ENCODE measurements at places on chromosomes 5 and 9. TPM values are rescaled to one million over a fixed set of nuclear protein-coding genes. Genes with fewer than 3 reads are reported as not detected.

GRCh38 chr5:112023766-112024165 is 266.8 kb upstream of the NREP start:
- no peak for DNase-seq

DNA sequence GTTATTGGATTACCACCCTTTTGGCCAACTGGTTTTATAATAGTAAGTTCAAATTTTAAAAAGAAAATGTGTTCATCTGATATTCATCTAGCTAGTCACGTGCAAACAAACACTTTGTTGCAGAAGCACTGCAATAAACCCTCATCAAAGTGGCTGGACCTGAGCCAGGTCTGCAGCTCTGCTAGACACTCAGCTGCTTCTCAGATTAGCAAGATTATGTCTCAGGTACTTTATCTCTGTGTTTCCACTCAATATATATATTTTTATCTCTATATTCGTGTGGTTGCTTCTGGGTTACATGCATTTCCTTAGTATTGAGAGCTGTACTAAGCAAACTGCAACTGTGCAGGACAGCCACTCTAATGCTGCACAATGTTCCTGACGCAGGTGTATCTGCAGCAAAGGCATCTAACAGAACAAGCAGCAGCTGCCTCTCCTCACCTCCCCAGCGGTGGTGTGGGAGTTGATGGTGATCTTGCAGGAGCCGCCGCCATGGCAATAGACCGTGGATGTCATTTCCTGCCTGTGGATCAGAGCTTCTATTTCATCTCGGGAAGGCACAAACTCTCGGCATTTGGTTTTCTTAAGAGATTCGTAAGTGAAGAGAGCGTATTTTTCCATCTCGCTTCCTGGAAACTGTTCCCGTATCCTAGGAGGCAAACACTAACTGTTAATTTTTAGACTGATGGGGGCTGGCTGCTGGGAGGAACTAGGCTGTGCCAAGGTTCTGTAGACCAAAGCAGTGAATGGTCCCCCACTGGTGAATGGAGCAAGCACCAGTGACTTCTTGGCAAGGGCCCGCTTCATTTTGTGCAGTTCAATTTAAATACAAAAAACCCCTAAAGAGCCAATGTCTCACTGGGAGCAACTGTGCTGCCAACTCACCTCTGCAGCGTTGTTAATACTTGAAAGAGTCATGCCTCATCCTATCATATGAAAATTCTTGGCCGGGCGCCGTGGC is 56.7 kb upstream of the RETREG1 start:
- no peak for DNase-seq

GRCh38 chr9:15982182-15982581 is 429.3 kb downstream of the CCDC171 start:
- DNase-seq: no peak

GRCh38 chr5:93236807-93237421 is 344.1 kb downstream of the NR2F1-AS1 start:
- no peak for DNase-seq

- DNase-seq: no peak
Measured at GRCh38 chr5:78766412-78766762, 117.8 kb upstream of the LHFPL2 start.

DNA sequence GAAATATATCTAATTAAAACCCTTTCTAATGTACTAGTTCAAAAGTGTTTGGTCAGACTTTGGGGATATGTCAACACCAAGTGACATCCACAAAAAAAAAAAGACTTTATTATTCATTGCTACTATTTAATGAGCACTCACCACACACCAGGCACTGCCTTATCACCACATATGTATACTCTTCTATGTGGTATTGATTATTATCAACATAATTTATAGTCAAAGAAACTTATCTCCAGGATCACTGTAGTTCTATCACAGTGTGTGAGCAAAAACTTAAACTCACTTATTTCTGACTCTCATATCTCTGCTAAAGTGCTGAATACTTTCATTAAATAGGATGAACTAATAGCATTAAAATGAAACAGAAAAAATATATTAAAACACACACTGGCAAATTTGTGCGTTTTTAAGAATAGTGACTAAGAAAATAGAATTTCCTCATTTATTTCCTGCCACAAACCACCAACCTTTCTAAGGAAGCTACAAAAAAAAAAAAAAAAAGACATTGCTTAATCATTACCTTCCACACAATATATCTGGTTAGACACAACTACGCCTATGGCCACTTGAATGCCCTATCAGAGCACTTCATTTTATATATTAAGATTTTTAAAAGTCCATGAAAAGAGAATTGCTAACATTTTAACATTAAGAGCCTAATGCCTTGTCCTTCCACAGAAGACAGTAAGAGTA is 12.8 kb downstream of the SLCO4C1 start:
- no peak for DNase-seq

DNA sequence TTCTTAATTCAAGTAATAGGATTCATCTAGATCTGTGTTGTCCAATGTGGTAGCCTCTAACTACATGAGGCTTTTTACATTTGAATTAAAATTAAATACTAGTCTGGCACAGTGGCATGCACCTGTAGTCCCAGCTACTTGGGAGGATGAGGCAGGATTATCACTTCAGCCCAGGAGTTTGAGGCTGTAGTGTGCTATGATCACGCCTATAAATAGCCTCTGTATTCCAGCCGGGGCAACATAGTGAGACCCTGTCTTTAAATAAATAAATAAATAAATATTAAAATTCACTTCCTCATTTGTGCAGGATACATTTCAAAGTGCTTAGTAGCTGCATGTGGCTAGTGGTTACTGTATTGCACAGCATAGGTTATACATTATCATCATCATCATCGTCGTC is 91.8 kb downstream of the UBE2R2 start:
- DNase-seq: no peak

DNA sequence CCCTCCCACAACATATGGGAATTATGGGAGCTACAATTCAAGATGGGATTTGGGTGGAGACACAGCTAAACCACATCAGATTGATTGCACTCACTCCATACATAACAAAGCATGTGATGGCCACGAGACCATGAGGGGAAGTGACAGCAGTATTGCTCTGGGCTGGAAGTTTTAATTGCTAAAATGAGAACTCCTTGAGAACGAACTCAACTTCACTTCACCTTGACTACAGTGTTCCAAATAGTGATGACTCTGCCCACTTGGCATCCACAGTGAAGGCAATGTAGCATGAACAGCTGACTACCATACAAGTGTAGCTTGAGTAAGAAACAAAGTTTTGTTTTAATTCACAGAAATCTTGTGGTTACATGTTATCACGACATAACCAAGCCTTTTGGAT is 739 bp upstream of the SPINK7 start:
- no peak for DNase-seq

DNA sequence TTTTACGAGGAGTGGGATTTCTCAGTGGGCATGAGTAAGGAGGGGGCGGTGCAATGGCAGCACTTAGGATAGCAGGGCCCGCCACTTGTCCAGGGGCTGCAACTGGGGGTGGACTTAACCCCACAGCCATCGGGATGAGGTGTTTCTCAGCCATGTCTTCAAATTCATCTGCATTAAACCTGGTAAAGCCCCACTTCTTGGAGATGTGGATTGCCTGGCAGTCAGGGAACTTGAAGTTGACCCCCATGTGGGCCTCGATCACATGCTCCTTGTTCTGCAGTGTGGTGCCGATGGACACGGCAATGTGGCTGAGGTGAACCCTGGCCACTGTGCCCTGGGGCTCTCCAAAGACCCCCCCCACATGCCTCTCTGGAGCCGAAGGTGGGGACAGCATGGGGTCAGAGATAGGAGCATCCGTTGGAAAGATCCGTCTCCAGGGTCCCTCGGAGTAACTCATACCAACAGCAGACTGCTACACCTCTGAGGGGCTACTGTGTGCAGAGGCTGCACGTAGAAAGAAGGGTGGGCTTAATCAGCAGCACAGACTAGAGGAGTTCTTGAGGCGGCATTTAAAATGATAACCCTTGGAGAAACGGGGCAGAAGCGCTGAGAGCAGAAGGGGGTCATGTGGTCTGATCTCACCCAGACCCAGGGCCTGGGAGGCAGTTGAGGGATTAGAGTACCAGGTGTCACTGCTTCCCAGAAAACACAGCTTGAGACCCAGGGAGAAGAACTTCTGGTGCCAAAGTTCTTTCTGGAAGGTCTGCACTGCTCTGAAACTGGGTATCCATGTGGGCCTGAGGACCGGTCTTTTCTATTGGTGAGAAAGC is 141.4 kb downstream of the MTX3 start:
- DNase-seq: no peak

GRCh38 chr9:91844701-91845291 is 105.2 kb downstream of the ROR2 start:
- peak; percentile 41 for DNase-seq

DNA sequence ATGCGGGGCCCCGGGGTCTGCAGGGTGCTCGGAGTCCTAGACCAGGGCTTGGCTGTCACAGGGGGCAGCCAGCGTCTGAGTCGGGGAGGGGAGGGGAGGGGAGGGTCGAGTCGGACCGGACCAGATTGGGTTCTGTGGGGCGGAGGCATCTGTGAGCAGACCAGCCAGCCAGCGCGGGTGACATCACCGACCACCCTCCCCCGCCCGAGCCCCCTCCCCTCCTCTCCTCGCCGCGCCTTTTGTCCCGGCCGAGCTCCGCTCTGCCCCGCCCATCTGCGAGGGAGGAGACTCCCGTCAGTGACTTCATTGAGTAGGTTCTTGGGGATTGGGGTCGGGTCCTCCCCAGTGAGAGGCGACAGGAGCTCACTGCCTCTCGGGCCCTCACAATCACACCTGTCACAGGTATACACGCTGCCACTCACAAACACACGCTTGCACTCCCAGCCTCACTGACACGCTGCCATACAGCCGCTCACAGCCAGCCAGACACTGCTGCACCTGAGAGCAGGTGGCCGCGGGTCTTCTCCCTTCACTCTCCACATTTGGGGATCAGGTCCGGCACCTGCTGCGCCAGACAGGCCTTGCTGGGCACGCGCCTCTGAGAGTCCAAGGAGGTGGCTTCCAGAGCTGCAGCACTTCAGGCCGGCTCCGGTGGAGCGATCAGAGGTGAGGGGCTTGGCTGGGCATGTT is 546 bp downstream of the DNAJB5 start:
- DNase-seq: peak; percentile 92

DNA sequence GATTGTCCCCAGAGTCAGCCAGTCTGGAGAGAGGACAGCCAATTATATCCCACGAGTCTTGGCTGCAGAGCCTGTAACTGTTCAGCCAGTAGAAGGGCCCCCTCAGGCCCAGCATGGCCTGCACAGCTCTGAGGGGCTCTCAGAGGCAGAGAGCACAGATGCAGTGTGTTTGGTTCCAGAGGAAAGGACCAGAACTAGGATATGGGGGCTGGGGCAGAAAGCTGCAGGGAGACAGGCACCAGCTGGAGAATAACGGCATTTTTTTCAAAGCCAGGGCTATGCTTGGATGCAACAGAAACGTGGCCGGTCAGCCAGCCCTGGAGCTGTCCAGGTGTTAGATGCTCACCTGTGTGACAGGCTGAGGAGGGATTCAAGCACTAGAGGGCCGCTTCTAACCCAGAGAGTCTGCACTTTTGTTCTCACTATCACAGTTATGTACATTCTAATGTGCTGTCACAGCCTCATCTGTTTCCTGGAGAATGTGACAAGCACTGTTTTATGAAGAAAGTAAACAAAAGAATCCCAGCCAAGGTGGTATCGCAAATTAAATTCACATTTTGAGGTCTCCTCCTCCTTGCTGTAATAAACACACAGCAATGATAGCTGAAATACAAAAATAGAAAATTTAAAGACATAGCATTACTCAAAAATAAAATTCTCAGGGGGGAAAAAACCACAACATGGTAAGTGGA is 96.5 kb downstream of the GABBR2 start:
- no peak for DNase-seq

DNA sequence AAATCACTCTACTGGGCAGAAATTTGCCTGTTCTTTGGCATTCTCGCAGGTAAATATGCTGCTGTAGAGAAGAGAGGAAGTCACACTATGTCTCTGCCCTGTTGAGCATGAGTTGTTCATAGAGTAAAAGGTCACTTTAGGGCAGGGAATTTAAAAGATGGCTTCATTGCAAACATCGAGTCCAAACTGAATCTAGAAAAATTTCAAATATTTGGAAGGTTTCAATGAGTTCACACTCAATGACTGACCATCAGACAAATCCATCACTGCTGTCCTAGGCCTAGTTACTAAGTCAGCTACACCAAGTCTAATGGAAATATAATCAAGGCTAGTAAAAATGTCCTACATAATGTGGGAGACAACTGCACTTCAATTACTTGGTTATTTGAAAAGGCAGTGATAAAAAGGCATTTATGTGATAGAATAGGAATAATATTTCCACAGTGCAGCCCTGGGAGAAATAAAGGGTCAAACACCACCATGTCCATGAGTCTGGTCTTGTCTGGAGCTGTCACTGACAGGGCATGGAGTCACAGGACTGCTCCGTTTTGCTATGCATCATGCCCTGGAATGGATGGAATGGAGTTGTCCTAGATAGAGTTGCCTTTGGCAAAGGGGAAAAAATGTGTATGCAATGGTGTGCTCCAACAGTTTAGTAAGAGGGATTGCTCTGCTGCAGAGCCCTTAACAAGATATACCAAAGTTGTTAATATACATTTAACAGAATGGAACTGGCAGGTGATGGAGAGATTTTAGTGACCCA is 218.5 kb upstream of the DAPK1 start:
- no peak for DNase-seq

DNA sequence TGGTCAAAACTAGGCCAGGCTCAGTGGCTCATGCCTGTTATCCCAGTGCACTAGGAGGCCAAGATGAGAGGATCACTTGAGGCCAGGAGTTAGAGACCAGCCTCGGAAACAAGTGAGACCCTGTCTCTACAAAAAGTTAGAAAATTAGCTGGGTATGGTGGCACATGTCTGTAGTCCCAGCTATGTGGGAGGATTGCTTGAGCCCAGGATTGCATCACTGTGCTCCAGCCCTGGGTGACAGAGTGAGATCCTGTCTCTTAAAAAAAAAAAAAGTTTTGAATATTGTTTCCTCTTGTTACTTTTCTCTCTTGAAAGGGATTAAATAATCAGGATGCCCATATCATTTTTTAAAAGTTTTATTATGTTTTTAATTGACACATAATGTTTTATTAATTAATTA is 7.6 kb downstream of the ARHGEF37 start:
- no peak for DNase-seq

DNA sequence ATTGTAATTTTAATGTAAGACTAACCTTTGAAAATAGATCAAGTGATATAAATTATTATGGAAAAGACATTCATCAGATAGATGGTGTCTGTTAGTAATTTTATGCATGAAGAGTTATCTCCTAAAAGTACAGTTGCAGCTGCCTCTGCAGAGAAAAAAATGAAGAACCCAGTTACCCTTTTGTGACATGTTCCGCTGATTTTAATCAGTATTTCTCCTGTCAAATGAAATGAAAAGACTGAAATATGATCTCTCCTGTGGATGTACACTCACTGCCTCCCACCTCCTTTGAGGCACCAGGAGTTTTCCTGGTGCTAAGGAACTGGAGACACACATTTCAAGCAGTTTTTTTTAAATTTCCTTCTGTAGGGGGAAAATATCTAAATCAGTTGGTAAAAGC is 277.4 kb downstream of the KIF4B start:
- DNase-seq: no peak

- DNase-seq: no peak
Measured at GRCh38 chr5:143924311-143924978, 112.5 kb downstream of the HMHB1 start.

- DNase-seq: no peak
Measured at GRCh38 chr9:18324928-18325745, 148.8 kb upstream of the ADAMTSL1 start.

Gene SLC45A2
- total RNA-seq: not detected

Gene PCDHGA10
- 5.7 TPM for total RNA-seq

Gene MYOZ3
- total RNA-seq: 1.3 TPM

Gene DROSHA
- total RNA-seq: 39.3 TPM

Gene SVEP1
- total RNA-seq: 113 TPM

Gene GRM6
- total RNA-seq: not detected

All from posterior vena cava (tissue), 2 donors.